Omental fat pad (tissue), 4 donors: ENCODE measurements at places on chromosomes 2 and 18. TPM values are rescaled to one million over a fixed set of nuclear protein-coding genes. Genes with fewer than 3 reads are reported as not detected.

The DSC2 gene
- 12.6 TPM for total RNA-seq

The TM4SF20 gene
- not detected for total RNA-seq

The TMEM200C gene
- total RNA-seq: not detected

The REEP1 gene
- 2.5 TPM for total RNA-seq

The MC5R gene
- 0.36 TPM for total RNA-seq

The RGPD4 gene
- not detected for total RNA-seq

The TDRD15 gene
- not detected for total RNA-seq

GRCh38 chr2:109451671-109452070 lies 162.1 kb downstream of the SEPTIN10 start:
- DNase-seq: no peak

- no peak for DNase-seq
Measured at GRCh38 chr2:85840091-85840490, 48.7 kb downstream of the ST3GAL5 start.

DNA sequence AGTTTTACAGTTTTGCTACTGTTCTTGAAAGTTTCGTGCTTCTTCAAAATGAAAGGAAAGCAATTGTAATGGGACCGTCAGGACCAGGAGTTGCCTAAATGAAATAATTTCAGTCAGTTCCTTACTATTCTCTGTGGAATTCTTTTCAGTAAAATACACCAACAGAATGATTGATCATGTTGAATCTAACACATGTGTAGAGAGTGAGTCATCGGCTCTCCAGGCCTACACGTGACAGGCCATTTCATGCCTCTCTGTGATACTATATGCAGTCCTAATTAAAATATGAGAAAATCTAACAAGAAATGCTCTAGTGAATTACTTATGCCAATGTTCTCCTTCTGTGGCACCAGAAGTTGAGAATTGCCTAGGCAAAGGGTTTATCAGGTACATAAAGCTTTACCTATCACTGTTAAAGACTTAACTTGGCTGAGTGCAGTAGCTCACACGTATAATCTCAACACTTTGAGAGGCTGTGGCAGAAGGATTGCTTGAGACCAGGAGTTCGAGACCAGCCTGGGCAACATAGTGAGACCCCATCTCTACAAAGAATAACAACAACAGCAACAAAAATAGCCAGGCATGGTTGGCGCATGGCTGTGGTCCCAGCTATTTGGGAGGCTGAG lies 199.4 kb downstream of the LRRTM1 start:
- DNase-seq: no peak

DNA sequence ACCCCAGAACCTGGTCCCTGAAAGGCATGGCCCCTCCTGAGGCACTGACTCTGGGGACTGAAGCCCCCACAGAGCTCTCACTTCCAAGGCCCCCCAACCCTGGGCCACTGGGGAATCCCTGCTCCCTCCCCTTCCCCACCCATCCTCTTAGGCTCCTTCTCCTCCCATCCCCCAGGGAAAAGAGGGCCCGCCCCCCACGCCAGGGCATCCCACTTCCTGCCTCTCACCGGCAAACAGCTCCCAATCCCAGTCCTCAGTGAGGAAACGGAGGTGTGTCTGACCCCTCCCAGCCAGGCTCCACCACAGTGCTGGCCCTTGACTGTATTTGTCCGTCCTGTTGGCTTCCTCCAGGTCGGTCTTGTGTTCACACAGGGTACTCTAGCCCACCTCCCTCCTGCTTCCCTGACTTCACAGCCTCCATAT lies 35.0 kb upstream of the PTMA start:
- no peak for DNase-seq

GRCh38 chr18:2964361-2965010 lies 48.5 kb downstream of the LPIN2 start:
- DNase-seq: no peak

- no peak for DNase-seq
Measured at GRCh38 chr18:6778459-6779247, 49.1 kb downstream of the ARHGAP28 start.

DNA sequence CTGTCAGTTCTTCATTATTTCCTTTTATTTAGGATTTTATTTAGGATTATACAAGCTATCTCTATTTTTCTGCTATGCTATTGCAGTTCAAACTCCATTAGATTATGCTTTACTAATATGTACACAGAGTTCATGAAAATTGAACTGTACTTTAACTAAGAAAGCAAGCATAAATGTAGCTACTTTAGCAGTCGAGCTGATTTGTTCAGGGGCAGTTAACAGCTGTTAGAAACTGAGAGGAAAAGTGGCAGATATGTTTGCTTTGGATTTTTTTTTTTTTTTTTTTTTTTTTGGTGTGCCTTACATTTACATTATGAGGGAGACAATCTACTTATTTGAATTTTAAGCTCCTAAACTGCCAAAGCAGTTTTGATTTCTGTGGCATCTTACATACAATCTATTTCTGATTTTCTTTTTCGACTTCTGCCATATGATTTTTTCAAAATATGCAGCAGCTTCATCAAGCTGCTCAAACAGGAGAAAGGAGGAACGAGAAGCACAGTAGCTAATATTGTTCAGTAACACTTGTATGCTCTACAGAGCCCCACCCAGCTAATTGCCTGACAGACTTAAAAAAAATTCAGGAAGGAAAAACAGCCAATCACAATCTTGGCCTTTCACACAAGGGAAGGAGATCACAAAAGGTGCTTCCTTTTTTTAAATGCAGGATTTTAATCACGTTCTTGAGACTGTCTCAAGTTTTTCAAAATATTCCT lies 233.4 kb upstream of the SIX3 start:
- DNase-seq: no peak
